A673 (cell line): ENCODE measurements at places on chromosomes 6 and 20.
A peak's percentile ranks its signal among the peaks of the same experiment; 100 is the strongest.

DNA sequence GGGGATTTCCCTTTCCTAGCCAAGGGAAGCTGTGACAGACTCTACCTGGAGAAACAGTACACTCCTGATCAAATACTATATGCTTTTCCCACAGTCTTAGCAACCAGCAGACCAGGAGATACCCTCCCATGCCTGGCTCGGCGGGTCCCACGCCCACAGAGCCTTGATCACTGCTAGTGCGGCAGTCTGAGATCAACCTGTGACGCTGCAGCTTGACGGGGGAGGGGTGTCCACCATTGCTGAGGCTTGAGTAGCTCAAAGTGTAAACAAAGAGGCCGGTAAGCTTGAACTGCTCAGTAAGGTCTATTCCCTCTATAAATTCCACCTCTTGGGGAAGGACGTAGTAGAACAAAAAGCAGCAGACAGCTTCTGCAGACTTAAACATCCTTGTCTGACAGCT is 63.2 kb downstream of the WASF1 start:
- DNase-seq = no peak

- DNase-seq = peak; percentile 15
Measured at GRCh38 chr6:6407071-6407741, 86.7 kb upstream of the F13A1 start.

GRCh38 chr6:33882154-33882553 is 78.4 kb upstream of the MLN start:
- DNase-seq = no peak

- no peak for DNase-seq
Measured at GRCh38 chr20:41076776-41077175, 48.2 kb downstream of the TOP1 start.

GRCh38 chr20:51096582-51097267 is 73.8 kb upstream of the KCNG1 start:
- DNase-seq = no peak

DNA sequence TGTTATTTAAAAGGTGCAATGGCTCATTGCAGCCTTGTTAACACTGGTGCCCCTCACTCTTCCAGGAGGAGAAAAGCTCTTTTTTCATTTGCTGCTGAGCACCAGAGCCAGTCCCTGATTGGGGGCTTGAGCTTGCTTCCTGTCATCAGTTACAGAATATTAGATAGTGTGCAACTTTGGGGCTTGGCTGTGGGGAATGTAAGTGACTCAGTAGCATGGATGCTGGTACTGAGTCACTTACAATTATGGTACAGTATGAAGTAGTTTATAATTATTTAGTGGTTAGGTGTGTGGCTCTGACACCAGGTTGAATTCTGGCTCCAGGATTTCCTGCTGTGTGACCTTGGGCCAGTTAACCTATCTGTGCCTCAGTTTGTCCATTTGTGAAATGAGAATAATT is 37.6 kb downstream of the ANKS1A start:
- DNase-seq = no peak

DNA sequence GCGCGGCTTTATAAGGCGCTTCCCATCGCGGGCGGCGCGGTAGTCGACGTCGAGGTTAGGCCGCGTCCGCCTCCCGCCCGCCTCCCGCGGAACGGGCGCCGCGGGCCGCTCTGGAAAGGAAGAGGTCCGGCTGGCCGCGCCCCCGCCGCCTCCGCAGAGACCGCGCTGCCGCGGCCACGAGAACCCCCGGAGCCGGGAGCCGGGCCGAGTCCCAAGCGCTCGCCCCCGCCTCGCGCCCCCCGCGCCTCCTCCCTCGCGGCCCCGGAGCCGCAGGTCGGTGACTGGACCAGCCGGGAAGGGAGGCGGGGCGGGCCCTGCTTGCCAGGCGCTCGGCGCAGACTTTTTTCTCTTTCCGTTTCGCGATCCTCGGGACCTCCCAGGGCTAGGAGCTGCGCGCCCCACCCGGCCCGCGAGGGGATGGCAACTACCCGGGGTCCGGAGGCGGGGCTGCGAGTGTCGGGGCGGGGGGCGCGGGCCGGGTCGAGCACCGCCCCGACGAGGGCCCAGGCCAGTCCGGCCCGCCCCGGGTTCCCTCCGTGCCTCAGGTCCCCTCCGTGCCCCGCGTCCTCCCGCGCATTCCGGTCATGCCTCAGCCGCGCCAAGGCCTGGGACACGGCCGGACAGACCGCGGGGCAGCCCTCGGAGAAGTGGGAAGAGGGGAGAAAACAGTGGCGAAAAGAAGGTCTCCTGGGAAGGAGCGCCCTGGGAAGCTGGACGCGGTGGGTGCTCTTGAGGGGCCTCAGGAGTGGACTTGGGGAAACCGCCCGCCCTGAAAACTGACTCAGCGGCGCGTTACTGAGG is 417 bp upstream of the PXDC1 start:
- DNase-seq = peak; percentile 88

- no peak for DNase-seq
Measured at GRCh38 chr6:43980004-43980795, 147.1 kb downstream of the MRPL14 start.

GRCh38 chr6:72414657-72415056 is 207.2 kb upstream of the KCNQ5 start:
- no peak for DNase-seq

DNA sequence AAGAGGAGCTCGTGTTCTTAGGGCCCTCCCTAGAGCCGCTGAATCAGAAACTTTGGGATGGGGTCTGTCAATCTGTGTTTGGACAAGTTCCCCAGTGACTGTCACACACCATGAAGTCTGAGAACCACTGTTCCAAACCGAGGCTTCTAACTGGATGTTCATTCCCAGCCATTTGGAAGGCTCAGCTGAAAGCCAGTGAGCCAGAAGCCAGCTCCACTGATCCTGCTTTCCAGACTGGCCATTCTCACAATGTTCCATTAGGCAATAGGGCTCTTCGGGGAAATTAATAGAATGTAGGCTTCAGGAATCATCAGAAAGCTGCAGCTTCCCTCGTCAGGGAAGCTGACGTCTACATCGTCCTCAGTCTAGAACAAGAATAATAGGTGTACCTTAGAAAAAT is 90.8 kb upstream of the QKI start:
- DNase-seq = no peak
